GM12892 (cell line): ENCODE measurements at places on chromosomes 7 and 10.

DNA sequence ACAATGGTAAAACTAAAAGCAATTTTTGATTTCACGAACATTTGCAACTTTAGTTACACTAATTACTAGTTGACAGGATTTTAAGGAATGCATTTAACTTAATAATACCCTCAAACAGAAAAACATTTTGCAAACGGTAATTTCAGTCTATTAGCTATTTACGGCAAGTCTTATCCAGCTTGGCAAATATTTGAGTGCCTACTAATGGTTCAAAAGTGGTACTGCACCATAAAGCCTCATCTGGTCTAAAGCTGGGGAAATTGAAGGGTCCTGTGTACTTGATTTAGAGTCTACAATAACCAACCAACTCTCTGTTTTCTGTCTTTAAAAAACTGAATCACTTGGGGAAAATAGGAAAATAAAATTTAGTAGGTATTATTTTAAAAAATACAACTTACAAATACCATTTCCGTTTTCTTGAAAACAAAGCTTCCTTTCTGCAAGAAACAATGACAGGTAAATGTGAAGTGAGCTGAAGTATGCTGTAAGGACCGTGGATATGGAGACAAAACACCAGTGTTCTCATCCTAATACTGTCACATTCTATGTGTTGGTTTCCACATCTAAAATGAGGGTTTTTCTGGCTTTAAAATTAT is 142.3 kb downstream of the VPS50 start:
- no peak for DNase-seq

DNA sequence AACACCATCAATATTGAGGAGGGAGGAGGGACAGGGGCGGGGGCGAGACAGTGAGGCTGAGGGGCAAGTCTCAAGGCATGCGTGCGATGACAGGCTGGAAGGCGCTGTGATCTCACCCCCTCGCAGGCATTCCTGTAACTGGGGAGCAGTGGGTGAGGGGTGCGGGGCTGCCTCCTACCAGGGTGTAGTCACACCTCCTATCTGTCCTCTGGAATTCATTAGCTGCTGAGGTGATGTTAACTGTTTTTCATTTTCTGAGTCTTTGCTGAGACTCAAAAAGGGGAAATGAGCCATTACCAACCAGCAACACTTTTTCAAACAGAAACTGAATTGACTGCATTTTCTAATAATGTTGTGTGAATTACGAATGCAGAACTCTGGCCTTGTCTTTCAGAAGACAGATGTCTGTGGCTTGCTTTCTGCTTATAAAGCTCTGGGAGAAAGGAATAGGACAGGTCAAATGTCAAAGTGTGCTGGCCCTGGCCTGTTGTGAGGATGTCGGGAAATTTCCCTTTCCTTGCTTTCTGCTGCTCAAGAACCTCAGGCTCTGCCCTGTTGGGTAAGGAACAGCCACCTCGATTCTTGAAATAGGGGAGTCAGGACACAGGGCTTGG is 23.7 kb upstream of the CDH23 start:
- peak; percentile 46 for DNase-seq

DNA sequence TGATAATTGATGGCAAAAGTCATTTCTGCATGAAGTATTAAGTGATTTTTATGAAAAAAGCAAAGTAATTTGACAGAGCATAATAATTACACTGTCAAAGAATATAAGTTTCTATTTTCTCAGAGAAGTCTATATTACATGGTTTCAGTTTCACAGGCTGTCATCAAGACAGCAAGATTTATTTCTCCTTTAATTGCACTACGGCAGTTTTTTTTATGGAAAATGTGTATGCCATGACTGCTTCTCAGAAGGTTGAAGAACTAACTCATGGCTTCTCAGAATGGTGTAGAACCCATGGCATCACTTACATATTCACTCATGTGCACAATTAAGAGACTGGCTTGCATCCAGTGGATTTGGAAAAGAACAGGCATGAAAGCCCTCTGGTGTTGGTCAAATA is 870.3 kb upstream of the SORCS1 start:
- DNase-seq, result no peak

GRCh38 chr7:1403638-1404459 is 55.4 kb downstream of the MICALL2 start:
- DNase-seq, result no peak

- no peak for DNase-seq
These were observed 13.6 kb downstream of the MICU1 start for GRCh38 chr10:72612203-72612826.

- DNase-seq, result no peak
These were observed 132.0 kb upstream of the MDFIC start for GRCh38 chr7:114789871-114790311.

DNA sequence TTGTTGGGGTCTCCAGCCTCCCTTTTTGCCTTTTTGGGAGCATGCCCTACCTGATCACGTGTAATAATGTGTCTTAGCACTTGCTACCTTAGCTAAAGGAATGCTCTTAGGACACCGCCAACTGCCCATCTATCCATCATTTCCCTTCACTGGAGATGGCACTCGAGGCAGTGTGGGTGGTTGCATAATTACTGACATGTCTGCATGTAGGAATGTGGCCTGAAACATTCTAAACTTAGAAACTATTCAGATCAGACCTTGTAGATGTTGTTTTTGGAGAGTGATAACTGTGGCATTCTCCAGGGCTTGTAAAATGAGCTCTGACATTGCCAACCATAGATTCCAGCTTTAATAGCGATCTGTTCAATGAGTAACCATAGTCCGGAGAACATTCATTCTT is 365.8 kb downstream of the BBS9 start:
- no peak for DNase-seq

DNA sequence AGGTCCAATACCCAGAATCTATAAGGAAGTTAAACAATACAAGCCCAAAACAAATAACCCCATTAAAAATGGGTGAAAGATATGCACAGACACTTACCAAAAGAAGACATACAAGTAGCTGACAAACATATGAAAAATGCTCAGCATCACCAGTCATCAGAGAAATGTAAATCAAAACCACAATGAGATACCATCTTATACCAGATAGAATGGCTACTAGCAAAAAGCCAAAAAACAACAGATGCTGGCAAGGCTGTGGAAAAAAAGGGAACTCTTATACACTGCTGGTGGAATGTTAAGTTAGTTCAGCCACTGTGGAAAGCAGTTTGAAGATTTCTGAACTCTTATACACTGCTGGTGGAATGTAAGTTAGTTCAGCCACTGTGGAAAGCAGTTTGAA is 331.1 kb downstream of the KIF20B start:
- no peak for DNase-seq

DNA sequence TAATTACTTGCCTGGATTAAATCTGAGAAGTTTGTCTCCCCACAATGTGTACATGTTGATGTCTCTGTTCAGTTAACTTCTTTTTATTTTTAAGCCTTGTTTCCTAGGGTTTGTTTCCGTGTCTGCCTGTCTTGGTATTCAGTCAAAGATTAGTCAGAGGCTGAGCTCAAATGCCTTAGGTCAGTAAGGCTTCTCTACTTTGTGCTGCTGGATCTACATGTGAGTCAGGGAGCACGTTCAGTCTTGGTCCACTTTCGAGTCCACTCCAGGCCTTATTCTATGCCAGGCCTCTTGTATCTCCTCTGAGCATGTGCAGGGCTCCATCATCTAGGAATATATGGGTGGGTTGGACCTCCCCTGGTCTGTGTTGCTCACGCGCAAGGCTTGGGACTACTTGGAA is 93.3 kb upstream of the FZD8 start:
- DNase-seq, result no peak

GRCh38 chr7:46322937-46323336 is 401.9 kb upstream of the IGFBP3 start:
- DNase-seq, result no peak

- DNase-seq, result no peak
These were observed 652.3 kb upstream of the MGMT start for GRCh38 chr10:128814782-128815181.

- no peak for DNase-seq
These were observed 123.0 kb upstream of the FZD8 start for GRCh38 chr10:35765066-35765527.

GRCh38 chr10:71501402-71501801 is 104.7 kb downstream of the CDH23 start:
- no peak for DNase-seq

DNA sequence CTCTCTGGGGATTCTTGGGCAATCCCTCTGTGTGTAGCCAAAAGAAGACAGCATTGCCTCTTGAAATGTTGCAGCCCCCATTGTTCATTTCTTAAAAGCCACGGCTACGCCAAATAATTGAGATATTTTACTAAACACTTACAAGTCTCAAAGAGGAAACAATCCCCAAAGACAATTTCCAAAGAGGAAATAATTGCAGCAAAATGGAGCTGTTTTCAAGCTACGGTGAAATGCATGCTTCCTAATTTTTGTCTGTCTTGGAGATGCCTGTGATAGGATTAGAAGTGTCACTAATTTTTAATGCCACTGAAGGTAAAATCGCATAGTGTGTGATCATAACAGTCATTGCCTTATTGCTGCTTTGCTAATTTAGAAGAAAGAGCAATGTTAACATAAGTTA is 72.9 kb upstream of the NAMPT start:
- no peak for DNase-seq

- DNase-seq, result no peak
These were observed 120.6 kb downstream of the CPED1 start for GRCh38 chr7:121109145-121109544.

- no peak for DNase-seq
These were observed 710.1 kb downstream of the PARD3 start for GRCh38 chr10:34104829-34105572.

DNA sequence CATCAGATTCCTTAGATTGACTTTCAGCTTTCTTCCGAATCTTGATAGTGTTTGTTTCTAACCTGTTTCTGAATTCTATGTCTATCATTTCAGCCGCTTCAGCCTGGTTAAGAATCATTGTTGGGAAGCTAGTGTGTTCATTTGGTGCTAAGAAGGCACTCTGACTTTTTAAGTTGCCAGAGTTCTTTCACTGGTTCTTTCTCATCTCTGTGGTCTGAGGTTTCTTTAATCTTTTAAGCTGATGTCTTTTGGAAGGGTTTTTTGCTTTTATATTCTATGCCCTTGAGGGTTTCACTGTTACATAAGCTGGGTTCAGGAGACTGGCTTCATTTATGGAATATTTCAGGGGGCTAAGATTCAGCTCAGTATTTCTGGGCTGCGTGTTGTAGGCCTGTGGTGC is 104.5 kb upstream of the PRSS58 start:
- DNase-seq, result no peak

DNA sequence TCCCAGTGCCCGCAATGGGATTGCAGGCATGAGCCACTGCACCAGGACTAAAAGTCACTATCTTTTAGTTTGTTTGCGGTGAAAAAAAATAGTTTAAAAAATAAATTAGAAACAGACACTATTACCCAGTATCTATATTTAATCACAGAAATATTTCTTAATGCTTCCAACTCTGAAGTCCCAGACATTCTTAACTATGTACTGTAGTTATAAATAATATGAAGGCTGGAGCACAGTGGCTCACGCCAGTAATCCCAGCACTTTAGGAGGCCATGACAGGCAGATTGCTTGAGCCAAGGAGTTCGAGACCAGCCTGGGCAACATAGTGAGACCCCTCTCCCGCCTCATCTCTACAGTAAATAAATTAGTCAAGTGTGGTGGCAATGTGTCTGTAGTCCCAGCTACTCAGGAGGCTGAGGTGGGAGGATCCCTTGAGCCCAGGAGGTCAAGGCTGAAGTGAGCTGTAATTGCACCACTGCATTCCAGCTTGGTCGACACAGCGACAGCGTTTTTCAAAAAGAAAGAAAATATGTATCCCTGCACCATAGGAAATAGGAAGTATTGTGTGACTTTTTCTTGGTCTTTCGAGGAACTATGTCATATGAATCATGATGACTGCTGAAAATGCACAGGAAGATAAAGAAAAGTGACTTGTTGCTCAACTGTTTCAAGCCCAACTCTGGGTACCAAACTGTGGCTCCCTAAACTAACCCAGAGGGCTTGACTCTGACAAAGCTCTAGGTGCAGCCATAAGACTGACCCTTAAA is 74.9 kb upstream of the STEAP1B start:
- no peak for DNase-seq

DNA sequence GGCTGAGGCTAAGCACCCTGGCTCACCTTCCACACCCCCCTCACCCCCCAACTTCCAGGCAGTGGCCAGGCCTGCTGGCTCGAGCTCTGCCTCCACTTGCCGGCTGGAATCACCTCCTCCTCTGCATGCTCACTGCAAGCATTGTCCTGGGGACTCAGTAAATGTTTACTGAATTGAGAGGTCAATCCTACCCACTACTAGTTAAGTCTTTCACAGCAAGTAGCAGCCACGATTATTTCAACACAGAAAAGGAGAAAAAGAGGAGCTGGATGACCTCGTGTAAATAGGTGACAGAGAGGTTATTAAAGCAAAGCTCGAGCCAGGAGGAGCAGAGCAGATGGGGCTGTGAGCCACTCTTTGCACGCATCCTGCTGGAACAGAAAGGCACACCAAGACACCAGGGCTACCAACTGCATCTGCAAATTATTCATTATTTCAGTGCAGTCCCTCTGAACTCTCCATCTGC is 32.1 kb downstream of the HIPK2 start:
- no peak for DNase-seq

DNA sequence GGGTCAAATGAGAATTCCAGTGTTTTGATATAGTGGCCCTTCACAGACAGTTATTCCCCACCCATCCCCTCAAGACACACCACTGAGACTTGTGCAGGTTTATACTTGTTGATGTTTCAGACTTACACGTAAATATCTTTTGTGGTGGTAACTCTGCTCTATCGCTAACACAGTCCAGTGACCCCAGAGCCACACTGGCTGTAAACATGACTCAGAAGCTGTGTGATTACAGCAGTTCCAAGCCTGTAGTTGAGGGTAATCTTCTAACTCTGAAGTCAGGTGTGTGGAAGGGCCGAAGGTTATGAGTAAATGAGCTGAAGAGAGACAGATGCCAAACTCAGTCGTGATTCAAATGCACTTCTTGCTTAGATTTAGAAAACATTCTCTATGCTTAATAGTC is 19.4 kb downstream of the NOBOX start:
- no peak for DNase-seq

DNA sequence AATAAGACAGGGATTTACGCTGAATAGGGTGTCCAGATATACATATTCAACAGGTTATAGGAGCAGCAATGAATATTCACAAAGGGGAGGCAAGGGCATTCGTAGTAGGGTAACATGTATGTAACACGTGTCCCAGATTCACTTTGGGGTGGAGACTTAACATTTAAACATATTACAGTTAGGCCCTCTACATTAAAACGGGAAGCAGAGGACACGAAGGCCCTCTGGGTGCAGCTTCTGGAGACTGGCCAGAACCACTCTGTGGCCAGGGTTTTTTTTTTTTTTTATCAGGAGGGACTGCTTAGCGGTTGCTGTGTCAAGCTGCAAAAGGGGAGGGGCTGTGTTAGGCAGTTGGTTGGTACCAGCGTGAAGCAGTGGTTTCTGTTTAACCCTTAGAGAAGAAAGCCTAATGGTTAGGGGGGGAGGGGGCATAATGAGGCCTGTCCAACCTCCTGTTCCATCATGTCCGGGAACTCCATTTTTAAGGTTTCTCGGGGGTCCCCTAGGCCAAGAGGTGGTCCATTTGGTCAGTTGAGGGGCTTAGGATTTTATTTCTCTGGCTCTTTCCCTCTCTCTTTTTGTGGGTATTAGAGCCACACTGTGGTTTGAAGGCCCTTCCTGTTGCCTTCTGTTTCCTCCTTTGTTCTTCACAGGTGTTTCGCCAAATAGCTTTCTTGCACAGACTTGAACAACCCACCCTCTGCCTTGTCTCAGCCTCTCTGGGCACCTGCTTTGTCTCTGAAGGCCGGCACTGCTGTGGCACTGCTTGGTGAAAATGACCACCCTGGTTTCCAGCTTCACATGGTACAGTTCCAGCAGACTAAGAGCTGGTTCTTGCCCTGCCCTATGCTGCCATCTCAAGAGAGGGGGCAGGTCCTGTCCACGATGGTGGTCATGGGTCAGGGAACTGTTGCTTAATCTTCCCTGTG is 26.4 kb downstream of the PRF1 start:
- no peak for DNase-seq
